ENCODE measurements at places on chromosomes 13 and 19.

- DNase-seq: no peak
Measured at GRCh38 chr19:6802336-6803035, 30.0 kb downstream of the VAV1 start.

GRCh38 chr13:61045251-61045650 lies 370.4 kb downstream of the PCDH20 start:
- DNase-seq: no peak

DNA sequence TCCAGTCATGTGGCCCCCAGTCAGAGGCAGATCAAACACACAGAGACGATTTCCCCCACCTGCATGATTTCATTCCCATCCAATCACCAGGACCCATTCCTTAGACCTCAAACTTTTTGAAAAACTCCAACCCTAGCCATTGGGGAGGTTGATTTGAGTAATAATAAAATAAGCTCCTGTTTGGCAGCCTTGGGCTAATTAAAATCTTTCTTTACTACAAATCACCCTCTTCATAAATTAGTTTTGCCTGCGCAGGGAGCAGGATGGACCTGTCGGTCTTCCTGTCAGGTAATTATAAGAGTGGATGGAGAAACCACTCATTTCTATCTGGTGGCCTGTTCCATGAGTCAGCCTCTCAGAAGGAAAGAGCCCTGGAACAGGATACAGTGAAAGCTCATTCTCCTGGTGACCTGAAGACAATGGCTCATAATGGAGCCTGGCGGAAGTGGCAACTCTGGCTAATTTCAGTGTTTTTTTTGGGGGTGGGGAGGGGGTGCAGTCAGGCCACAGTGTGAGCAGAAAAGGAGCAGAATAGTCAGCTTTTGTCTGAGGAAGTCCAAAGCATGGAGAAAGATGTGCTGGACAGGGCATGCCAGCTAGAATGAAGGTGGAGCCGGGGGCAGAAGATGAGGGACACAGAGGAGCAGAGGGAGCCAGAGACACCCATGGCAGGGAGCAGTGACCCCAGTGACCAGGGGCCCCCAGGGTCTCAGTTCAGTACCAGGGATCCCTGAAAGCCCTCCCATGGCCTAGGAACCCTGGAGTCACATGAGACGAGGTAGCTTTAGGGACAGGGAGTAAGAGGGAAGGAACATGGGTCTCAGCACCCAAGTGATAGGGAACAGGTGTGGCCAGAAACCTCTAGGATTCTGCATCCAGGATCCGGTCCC lies 31.8 kb upstream of the PSG9 start:
- no peak for DNase-seq

DNA sequence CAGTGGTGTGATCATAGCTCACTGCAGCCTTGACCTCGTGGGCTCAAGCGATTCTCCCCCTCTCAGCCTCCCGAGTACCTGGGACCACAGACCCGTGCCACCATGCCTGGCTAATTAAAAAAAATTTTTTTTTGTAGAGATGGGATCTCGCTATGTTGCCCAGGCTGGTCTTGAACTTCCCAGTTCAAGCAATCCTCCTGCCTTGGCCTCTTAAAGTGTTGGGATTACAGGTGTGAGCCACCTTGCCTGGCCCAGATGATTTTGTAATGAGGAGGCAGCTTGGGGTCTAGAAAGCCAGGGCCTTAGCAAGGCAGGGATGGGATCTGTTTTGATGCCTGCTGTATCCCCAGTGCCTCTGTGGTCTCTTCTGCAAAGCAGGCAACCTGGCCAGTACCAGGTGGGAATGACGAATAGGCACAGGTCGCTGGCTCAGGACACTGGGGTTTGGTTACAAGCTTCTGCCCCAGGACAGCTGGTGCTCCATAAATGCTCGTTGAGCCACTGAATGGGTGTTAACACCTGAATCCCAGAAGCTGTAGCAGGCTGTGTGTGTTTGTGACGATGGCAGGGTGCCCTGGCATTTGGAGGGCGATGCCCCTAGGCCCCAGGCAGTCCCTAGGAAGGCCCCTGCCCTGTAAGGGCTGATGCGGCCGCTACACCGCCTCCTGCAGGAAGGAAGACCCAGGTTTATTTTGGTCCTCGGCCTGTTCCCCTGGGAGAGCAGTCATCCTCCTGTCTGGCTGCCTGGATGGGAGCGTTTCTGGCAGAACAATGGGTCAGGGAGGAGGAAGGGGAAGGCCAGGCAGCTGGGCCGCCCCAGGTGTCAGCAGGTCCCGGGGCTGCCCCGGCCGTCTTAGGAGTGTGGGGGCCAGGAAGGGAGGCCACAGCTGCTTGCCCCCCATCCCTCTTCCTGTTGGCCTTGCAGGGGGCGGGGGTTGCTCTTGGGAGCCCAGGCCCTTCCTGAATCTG lies 8.6 kb downstream of the TNFAIP8L1 start:
- no peak for DNase-seq

GRCh38 chr19:2663920-2664571 lies 38.4 kb downstream of the GNG7 start:
- no peak for DNase-seq

DNA sequence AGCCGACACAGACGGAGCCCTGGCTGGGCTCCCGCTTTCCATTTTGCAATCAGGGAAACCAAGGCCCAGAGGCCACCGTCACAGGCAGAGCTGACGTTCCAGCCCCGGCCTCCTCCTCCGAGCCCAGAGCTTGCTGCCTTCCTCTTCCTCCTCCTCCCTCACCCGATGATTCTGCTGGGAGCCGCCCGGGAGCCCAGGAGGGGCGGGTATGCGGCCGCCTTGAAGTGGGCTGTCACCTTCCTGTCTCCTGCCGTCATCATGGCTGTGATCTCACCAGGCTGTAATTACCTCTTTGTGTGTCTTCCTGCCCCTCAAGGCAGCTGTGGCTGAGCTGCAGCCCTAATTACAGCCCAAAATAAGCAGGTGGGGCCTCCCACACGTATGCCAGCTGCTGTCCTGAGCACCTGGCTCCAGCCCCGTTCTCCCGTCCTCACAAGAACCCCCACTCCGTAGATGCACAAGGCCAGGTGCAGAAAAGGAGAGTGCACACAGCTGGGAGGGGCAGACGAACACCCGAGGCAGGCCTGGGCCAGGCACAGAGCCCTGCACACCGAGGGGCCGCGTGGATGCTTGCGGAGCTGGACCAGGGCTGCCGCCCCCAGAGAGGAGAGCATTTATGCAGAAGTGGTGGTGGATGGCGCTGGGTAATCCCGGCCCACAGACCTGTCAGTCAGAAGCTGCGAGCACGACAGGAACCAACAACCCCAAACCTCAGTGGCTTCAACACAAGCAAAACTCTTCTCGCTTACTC lies 4.0 kb downstream of the TPGS1 start:
- DNase-seq: no peak

DNA sequence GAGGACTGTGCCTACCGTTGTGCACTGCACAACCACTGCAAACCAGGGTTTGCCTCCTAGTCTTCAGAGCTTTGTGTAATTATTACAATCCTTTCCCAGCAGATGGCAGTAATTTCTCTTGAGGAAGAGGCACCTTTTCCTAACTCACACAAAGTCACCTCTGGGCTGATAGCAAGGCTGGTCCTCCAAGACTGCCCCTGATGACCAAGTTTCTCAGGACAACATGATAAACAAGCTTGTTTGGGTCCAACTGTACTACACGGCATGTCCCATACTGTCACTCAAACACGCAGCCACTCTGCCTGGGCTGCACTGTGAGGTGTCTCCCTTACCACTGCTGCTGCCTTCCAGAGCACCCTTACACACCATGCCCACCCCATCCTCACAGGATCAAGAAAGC lies 39.3 kb downstream of the RFXAP start:
- DNase-seq: no peak

DNA sequence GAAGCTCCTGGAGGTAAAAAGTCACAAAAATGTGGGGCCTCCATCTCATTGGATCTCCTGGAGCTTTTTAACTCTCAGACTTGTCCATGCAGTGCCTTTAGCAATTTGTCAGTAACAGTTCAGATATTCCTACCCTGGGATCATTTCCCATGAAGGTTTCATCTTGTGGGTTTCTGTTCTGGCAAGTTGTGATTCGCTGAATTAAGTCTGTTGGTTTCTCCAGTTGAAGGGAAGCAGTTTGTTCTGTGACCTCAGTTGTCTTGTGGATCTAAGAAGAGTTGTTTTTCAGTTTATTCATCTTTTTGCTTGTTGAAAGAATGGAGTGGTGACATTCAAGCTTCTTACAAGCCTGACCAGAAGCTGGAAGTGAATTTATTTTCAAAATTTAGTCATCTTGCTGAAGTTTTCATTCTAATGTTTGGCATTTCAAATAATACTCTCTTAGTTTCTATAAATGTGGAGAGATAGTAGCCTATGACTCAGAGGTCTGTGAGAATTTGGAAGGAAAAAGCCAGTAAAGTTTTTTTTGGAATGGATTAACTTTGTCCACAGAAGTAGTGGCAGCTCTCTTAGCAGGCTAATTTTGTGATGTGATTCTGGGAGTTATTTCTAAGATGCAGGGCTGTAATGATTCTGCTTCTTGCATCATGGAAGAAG lies 120.1 kb upstream of the CSNK1A1L start:
- no peak for DNase-seq

- DNase-seq: no peak
Measured at GRCh38 chr19:16897856-16898161, 9.0 kb downstream of the F2RL3 start.

DNA sequence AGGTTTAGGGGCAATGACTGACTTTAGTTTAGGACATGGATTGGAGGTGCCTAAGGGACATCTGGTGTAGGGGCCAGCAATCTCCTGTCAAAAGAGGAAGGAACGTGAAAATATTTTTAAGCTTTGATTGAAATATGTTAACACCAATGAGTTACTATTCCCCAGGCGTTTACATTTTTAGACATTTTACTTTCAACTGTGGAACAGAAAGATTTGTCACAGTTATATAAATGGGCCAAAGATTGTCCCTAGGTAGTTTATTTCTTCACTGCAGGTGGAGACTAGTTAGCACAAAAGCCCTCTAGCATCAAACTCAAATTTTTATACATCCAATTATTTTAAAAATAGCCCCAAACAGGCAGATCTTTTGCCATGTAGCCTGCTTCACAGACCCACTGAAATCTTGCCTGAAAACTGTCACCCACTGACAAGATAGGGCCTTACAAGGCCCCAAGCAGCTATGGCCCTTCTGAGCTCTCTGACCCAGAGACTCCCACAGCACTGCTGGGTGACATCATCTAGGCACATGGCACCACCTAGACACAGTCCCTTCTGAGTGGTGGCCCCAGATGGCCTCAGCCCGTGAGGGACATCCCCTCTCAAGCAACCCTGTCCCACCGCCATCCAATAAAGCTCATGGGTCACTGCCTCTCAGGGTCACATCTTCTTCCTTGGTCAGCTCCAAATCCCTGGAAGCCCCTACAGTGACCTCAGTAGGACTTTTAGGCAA lies 64.8 kb upstream of the DOCK9 start:
- DNase-seq: no peak

DNA sequence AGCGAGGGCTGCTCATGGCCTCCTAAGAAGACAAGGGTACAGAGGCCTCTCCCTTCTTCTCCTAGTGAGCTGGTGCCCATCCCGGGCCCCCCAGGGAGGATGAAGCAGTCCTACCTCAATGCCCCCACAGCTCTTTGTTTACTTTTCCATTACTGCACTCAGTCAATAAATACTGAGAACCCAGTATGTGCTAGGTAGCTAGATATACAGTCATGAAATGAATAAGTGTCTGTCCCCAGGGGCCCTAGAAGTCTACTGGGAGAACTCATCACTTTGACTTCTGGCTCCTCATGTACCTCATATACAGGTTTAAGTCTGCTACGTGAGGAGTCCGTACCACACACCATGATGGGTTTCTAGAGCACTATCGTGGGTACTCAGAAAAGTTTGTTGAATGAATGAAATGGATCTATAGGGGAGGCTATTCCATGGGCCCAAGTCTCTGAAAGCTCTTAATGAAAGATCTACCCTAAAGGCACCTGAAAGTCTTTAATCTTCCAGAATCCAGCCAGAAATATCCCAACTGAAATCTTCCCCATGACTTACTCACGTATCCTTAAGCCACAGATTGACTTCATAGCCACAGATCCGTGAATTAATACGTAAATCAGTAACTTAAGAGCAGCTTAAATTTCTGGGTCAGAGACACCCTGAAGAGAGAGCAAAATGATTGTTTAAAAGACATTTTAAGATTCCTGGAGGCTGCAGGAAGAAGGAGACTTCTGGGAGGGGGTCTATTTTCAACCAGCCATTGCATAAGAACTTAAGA lies 51.6 kb upstream of the POMP start:
- DNase-seq: no peak

DNA sequence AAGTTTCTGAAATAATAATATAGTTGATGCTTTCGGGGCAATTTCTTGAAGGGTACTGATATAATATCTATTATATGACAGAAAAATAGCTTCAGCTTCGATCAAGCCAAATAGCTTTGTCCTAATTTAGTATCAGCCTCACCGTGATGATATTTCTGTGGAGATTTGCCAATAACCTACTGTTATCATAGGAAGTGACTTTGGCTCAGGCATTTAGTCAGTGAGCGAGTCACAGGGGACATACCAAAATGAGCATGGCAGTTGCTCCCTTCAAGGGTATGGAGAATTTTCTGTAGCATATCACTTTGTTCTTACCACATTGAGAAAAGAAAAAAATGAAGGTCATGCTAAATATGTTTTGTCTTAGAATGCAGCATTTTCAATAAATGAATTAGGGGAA lies 767.6 kb upstream of the SLITRK1 start:
- DNase-seq: no peak

DNA sequence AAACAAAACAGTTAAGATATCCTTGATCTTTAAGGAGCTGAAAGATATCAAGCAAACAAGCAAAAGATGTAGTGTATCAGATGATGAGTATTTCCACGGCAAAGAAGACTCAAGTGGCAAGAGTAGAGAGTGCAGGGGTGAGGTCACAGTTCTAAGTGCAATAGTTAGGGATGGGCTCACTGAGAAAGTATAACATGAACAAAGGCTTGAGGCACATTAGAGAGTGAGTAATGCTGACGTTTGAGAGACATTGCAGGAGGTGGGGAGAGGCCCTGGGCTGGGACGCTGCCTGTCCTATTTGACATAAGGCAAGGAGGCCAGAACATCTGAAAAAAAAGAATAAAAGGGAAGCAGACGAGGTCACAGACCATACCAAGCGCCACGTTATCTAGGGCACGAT lies 1.4 kb downstream of the DUXA start:
- no peak for DNase-seq

- DNase-seq: no peak
Measured at GRCh38 chr19:11025445-11025844, 63.8 kb upstream of the LDLR start.

DNA sequence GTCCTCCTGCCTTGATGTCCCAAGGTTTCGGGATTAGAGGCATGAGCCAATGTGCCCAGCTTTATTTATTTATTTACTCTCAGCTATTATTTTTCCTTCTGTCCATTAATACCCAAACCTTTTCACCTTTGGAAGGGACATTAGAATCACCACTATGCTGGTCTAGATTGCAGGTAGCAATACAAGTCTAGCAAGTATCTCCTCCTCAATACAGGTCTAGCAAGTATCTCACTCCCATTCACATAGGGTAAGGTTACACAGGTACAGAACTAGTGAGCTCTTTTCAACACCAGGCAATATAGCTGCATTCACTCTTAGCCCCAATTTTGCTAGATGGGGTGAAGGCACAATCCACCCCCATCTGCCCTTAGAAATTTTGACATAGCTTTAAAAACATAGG lies 17.4 kb upstream of the SPRYD7 start:
- DNase-seq: no peak
